ENCODE measurements at places on chromosomes 5 and 9.
A peak's percentile ranks its signal among the peaks of the same experiment; 100 is the strongest.

DNA sequence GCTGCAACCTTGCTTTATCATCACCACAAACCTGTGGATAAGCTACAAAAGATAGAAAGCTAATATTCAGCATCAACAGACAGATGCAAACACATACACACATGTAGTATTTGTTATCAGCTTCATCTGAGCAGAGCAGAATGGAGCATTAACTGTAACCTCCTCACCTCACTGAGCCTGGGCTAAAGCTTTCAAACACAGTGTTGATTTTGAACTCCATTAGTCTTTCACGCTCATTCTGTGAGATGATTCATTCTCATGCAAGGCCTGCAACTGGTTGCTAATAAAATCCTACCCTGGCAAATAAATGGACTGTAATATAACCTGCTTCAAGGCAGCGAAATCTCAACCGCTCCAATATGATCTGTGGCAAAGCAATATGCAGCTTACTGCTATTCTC, 1360.6 kb upstream of the ACO1 start:
- DNase-seq = no peak

DNA sequence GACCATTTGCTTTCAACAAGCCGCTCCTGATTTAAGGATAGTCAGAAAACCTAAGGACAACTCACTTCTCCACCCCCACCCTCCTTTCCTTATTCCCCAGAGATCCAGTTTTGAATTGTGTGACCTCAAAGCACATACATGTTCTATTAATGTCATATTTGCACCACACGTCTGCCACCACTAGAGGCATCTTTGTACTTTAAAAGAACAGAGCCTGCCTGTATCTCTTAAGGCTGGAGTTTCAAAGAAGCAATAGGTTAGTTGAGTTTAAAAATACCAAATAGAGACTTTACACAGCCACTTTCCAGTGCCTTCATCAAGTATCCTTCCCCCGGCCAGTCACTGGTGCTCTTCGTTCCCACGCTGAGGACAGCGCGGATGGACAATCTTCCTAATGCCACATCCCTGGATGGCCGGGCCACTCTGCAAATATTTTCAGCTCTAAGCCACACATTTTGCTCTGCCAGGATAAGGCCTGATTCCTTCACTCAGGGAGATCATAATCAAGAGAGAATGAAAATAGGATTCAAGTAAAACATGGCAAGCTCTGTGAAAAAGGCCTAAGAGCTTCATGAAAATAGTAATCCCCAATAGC, 146.3 kb downstream of the SNCAIP start:
- DNase-seq = no peak

DNA sequence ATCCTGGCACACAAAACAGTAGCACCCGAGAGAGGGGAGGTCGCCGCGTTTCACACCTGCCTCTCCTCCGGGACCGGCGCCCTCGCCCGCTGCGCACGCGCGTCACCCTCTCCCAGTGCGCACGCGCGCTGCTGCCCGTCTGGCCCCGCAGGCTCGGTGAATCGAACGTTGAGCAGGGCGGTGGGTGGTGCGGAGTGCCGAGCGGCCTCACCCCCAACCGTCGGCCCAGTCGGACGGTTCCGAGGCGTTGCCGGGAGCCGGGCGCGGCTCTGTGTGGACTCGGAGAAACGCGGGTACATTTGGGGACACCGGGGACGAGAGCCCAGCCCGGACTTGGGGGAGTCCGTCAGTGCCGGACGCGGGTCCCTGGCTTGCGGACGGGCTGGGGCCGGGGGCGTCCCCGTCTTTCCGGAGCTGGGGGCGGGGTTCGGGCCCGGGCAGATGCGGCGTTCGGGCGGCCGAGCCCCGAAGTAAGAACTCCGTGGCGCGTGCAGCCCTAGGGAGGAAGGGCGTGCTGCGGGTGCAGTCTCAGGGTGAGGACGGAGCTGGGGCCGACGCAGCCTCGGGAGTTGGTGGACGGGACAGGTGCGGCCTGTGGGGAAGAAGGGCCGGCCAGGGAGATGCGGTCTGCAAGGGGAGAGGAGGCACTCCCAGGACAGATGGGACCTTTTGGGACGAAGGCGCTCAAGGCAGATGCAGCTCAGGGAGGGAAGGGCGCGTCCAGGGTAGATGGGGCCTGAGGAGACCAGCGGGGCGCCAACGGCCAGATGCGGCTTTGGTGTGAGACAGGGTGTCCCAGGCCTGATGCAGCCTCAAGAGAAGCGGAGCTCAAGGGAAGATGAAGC, at the start of gene POMT1:
POMT1 (plus strand) TSS at position 138 of the 845 bp plus-strand sequence. CDS start 1,301 bp downstream, outside the sequence.
- DNase-seq = peak; percentile 93

- DNase-seq = no peak
Observed at GRCh38 chr9:126454795-126455194, 128.2 kb downstream of the MVB12B start.

DNA sequence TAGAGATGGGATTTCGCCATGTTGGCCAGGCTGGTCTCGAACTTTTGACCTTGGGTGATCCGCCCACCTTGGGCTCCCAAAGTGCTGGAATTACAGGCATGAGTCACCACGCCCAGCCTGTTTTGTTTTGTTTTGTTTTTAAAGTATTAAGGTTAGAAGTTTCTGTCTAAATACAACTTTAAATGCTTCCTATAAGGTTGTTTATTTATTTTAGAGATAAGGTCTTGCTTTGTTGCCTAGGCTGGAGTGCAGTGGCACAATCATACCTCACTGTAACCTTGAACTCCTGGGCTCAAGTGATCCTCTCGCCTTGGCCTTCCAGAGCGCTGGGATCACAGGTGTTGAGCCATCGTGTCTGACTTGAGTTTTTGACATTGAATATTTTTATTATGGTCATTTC, 11.4 kb downstream of the MRRF start:
- DNase-seq = no peak

DNA sequence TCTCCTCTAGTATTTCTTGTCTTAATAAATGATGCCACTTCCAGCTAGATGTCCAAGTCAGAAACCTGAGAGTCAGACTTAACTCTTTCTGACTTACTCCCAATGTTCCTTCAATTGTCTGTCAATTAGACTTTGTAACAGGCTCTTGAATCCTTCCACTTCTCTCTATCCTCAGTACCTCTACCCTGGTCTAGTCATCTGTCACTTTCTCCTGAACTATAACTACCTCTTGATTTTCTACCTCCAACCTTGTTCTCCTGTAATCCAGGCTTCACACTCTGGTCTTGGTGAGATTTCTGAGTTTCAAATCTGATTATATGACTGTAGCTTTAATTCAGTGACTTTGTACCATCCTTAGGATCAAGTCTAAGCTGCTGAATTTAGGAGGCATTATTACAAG, 64.9 kb downstream of the NDUFAF2 start:
- DNase-seq = no peak

GRCh38 chr5:78594610-78595457, 53.7 kb downstream of the LHFPL2 start:
- peak; percentile 72 for DNase-seq

- no peak for DNase-seq
Observed at GRCh38 chr5:153130296-153130695, 360.2 kb upstream of the GRIA1 start.

DNA sequence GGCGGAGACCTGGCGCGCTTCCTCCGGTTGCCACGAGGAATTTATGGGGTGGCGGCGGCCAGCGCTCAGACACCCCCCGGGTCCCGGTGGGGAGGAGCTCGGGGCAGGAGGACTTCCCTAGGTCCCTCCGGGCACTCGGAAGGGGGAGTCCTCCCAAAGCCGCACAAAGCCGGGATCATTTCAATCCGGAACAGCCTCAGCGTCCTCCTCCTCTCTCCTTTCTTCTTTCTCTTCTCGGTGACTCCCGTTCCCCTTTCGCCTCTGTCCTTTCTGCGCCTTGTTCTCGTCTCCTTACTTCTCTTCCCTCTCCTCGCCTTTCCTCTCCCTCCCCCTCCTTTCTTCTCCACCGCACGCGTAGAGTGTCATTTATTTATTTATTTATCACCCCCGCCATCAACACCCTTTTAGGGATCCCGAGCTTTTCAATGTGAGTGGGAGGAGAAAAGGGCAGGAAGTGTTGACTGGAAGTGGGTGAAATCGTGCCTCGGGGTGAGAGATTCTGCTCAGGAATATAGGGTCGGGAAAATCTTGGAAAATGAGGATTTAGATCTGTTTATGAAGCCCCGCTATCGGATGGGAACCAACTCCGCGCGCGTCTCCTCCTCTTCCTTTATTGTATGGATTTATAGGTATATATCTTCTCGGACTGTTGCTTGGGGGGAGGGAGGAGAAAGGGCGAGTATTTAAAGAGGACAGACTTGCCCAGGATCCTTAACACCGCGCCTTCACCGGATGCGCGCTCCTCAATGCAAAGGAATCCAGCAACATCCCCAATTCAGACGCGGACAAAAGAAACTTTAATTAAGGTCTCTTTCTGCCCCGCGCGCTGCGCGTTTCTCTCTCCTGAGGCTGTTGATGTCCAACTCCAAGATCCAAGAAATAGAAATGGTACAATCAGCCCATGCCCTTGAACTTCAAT, 2.0 kb upstream of the ZNF462 start:
- peak; percentile 75 for DNase-seq

- no peak for DNase-seq
Observed at GRCh38 chr5:173056783-173057061, 570 bp downstream of the CREBRF start.

DNA sequence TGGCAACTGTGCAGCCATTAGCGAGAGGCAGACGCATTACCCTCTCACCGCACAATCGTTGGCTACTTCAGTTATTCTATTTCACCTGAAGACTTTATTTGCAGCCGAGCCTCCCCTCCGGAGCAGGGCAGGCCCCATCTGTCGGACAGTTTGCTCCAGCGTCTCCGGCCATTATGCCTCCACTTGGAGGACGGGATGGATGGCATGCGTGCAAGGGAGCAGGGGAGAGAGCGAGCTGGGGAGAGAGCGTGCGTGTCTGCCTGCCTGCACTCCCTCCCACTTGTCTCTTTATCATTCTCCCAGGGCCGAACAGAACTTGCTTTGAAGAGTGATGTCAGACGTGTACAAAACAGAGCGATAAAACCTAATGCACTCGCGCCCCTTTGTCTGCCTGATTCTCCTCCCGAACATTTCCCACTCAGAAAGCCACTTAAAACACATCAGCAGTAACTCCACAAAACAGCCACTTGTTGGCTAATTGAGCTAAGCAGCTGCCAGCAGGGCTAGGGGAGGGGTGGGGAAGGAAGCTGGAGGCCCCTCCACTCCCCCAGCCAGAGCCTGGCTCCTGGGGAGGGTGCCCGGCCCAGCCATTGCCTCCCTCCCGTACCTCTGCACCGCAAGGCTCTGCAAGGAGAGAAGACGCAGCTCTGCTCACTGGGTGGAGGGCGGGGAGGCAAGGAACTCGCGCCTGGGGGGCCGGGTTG, 43.4 kb upstream of the FUBP3 start:
- no peak for DNase-seq

DNA sequence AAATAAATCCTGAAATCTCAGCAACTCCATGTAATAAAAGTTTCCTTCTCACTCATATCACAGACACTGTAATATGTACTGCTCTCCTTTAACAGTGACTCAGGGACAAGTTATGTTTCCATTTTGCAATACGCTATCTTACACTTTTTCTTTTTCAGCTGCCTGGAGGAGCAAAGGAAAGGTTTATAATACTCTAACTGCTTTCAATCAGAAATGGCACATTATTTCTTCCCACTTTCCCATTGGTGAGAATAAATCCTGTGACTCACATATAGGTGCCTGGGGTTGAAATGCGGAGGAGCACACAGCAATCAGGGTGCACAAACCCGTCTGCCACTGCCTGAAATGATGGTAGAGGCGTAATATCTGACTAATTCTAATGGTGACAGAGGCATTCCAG, 186.6 kb downstream of the HINT1 start:
- no peak for DNase-seq

DNA sequence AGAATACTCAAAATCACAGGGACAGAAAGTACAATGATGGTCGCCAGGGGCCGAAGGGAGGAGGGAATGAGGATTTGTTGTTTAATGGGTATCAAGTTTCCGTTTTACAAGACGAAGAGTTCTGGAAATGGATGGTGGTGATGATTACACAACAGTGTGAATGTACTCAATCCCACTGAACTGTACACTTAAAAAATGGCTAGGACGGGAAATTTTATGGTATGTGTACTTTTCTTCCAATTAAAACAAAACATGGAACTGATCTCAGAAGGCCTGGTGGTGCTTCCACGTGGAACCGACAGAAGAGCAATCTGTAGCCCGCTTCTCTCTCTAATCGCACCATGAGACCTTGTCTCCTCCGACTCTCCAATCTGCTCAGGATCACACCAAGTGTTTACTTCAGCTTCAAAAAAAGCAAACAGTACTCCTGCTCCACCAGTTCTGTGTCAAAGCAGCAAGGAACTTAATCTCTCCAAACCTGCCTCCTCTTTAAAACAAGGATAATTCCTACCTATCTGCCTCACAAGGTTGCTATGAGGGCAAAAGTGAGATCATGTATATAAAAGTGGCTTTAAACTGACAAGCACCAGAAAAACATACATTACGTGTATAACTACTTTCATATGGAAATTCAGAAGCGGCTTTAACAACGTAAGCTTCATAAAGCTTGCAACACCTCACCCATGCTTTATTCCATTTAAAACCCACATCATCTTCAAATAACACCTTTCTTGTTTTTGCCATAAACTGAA, 2.1 kb downstream of the ECPAS start:
- DNase-seq = no peak

DNA sequence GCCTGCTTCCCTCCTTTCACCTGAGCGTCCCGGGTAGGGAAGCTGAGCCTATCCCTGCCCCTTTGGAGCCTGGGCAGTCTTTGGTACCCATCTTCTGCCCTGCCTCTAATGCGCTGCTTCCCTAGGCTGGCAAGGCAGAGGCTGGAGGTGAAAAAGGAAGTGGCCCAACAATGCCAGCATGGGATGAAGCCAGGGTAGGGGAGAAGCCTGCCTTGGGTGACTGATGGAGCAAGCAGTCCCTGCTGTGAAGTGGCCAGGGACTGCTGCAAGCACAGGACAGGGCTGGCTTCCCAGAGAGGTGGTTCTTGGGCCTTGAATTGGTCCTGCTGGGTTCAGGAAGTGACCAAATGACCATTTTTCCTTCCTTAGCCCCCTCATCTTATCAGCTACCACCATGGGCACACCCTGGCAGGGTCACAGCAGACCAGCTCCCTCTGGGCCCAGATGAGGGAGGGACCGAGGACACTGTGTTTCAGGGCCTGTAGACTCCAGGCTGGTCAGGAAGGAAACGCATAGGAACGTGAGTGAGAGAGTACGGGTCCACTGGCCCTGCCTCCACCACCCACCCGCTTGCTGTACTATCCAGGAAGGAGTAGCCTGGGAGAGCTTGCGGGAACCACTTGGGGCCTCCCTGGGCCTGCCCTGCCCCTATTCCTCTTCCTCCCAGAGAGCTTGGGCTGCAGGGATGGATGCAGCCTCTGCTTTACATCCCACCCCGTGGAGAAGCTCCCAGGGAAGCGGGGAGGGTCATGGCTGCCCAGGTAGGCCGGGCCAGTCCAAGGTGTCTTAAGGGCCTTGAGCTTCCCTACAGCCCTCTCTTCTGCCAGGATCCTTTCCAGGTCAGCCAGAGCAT, 102.6 kb downstream of the DAB2IP start:
- DNase-seq = no peak

GRCh38 chr5:81950996-81951395, 20.8 kb upstream of the ATG10 start:
- no peak for DNase-seq

- no peak for DNase-seq
Observed at GRCh38 chr9:88978034-88978433, 13.2 kb upstream of the S1PR3 start.

- no peak for DNase-seq
Observed at GRCh38 chr9:120184266-120184665, 395.7 kb downstream of the CDK5RAP2 start.

- DNase-seq = peak; percentile 53
Observed at GRCh38 chr9:136057236-136058081, 37.6 kb downstream of the NACC2 start.

- no peak for DNase-seq
Observed at GRCh38 chr5:147216552-147217154, 18.2 kb upstream of the STK32A start.

Data from sigmoid colon (tissue), 7 donors.